ENCODE measurements at places on chromosomes 6 and 20. TPM values are rescaled to one million over a fixed set of nuclear protein-coding genes. Genes with fewer than 3 reads are reported as not detected.
A peak's percentile ranks its signal among the peaks of the same experiment; 100 is the strongest.

The RAD21L1 gene
- total RNA-seq = not detected

DNA sequence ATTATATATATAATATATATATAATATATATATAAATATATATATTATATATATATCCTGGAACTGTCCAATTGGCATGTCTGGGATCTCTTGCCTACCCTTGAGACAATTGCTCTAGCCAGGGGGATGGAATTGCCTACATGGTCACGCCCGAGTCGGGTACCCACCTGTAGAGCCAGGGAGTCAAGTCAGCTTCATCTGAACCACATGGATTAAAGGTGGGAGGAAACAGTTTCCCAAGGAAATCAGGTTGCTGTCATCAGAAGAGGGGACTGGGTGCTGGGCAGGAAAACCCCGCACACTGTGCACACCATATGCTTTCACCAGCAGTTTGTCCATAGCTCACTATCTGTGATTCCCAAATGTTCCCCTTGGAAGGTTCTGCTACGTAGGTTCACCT is 252.5 kb upstream of the NOX3 start:
- DNase-seq = no peak

- no peak for DNase-seq
Observed at GRCh38 chr6:95576998-95577303, 384 bp upstream of the MANEA start.

The PRICKLE4 gene
- 4.4 TPM for total RNA-seq

The MYT1 gene
- 0.31 TPM for total RNA-seq

- no peak for DNase-seq
Observed at GRCh38 chr20:63094767-63095499, 88.2 kb upstream of the BHLHE23 start.

The CDH4 gene
- total RNA-seq = 1.1 TPM

GRCh38 chr6:26222571-26222970 is 135.3 kb downstream of the HFE start:
- peak; percentile 35 for DNase-seq

- no peak for DNase-seq
Observed at GRCh38 chr6:160131636-160132296, 10.2 kb downstream of the SLC22A1 start.

- no peak for DNase-seq
Observed at GRCh38 chr6:39923394-39923793, 10.9 kb downstream of the MOCS1 start.

DNA sequence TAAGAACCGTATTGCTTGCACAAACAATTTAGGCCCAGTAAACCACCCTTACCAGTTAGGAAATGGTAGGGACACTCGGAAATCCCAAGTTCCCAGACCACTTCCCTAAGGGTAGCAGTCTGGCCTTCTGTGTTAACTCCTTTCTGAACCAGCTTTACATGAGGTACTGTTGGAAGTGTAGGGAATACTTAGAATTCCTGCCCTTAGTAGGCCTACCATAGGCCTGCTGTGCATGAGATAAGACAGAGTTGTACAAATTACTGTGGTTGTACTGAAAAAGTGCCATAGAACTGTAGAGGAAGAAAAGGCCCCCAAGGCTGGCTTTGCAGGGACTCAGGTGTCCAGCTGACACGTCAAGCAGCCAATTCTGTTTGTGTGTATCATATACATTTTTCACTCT is 11.1 kb downstream of the RPRD1B start:
- DNase-seq = no peak

DNA sequence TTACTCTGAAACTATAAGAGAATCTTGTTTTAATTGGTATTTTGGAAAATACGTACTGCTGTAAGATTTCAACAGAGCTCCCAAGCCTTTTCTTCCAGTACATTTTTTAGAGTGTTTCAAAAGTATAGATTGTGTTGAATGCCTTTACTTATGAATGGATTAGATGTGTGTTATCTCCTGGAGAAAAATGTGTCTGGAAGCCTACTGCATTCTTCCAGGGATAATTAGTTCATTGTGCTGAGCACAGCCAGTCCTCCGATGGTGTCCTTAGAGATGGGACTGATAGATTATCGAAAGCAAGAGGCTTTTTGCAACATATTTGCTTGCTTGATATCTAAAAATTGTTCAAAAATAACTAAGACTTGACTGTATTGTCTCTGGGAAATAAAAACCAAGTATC is 114.2 kb downstream of the PLEKHG1 start:
- DNase-seq = no peak

The MAN1A1 gene
- 135 TPM for total RNA-seq

GRCh38 chr6:41824571-41825569 is 37.4 kb downstream of the TOMM6 start:
- DNase-seq = no peak

The TOX2 gene
- 0.51 TPM for total RNA-seq

GRCh38 chr6:37007340-37008043 is 2.0 kb downstream of the FGD2 start:
- DNase-seq = no peak

- no peak for DNase-seq
Observed at GRCh38 chr6:137951064-137951597, 84.1 kb downstream of the TNFAIP3 start.

GRCh38 chr6:16483315-16483875 is 245.0 kb downstream of the GMPR start:
- DNase-seq = no peak

The SOBP gene
- 19.2 TPM for total RNA-seq

- no peak for DNase-seq
Observed at GRCh38 chr20:23022849-23023248, 12.3 kb upstream of the SSTR4 start.

DNA sequence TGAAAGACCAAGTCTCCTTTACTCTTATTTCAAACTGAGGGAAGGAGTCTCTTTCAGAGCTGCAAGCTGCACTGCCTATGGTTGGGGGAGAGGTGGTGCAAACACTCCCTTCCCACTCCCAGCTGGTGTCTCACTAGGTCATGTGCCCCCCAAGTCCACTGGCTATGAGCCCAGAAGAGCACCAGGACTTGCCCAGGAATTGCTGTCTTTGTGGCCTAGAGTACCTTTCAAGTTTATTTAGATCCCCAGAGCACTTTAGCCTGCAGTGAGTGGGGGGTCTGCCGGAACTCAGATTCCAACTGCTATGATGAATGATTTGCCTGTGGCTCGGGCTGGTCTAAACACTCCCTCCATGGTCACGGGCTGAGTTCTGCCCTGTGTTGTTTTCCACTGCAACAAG is 192.6 kb upstream of the CITED2 start:
- DNase-seq = no peak

The TP53TG5 gene
- not detected for total RNA-seq

The SPAG4 gene
- total RNA-seq = not detected

The C2 gene
- 0.51 TPM for total RNA-seq

- no peak for DNase-seq
Observed at GRCh38 chr6:14865531-14866100, 380.3 kb upstream of the JARID2 start.

- no peak for DNase-seq
Observed at GRCh38 chr6:107707346-107708275, 116.5 kb downstream of the SCML4 start.

The KCNK17 gene
- total RNA-seq = 0.62 TPM

The KDM1B gene
- total RNA-seq = 46.8 TPM

The PGC gene
- not detected for total RNA-seq

GRCh38 chr20:38175304-38176180 is 10.5 kb upstream of the TGM2 start:
- DNase-seq = no peak

DNA sequence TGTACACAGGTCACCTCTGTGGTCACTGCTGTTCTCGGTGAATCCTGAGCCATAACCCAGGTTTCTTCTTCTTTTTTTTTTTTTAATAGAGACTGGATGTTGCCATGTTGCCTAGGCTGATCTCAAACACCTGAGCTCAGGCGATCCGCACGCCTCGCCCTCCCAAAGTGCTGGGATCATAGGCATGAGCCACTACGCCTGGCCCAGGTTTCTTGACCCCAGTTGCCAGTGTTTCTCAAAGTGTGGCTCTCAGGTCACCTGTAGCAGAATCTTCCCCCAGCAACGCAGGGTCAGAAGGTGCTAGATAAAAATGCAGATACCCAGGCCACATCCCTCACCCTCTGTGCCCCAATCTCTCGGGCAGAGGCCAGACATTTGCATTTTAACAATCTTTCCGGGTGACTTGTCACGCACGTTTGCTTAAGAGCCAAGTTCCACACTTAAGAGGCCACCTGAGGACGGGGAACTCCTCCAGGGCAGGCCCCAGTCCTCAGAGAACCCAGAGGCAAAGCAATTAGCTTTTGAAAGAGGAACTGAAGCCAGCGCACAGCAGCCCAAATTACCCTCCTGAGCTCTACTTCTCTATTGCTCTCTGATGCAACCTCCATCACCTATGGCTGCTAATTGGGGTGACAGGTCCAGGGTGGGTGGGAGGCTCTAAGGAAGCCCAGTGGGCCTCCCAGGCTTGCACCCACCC is 81.8 kb downstream of the NFATC2 start:
- DNase-seq = no peak

The PTK6 gene
- total RNA-seq = 4.6 TPM

The C6orf52 gene
- not detected for total RNA-seq

DNA sequence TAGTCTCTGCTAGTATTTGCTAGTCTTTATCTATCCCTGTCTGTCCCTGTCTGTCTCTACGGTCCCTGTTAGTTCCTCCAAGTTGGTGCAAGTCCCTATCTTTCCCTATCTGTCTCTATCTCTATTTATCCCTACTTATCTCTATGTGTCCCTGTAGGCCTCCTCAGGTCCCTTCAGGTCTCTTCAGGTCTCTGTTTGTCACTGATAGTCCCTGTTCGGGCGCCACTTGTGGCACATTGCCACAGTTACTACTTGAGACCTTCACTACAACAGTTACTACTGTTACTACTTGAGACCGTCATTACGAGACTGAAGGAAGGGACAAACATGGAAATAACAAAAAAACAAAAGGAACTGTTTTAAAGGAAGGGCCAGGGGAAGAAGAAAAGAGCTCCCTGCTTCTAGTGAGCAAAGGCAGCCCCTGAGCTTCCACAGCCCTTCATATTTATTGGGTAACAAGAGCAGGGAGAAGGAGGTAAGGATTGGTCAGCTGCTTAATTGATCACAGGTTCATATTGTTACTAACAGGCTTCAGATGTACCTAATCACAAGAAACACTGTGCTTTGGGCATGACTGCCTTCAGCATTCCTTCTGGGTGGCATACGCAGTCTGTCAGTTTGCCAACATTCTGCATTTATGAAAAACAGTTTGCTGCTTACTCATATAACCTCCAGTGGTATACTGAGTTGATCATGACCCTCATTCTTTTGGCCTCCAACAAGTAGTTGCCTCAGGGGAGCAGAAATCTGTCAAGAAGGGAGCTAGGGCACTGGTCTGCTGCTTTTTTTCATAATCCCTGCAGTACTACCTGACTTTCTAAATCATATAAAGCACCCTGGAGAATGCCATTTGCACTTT is 8.4 kb downstream of the EPB41L2 start:
- DNase-seq = no peak

GRCh38 chr6:64224819-64225218 is 589.2 kb downstream of the PHF3 start:
- peak; percentile 13 for DNase-seq

DNA sequence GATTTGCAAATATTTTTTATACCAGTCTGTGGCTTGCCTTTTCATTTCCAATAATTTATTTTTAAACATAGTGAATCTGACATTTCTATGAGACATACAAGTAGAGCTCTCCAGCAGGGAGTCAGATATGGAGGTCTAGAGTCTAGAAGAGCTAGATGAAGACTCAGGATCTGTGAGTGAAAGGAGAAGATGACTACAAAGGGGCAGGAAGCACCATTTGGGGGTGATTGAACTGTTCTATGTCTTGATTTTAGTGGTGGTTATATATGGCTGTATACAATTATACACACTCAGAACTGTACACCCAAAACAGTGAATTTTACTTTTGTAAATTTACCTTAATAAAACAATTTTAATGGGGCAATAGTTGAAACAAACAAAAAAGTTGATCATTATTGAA is 127.9 kb upstream of the BACH2 start:
- no peak for DNase-seq

The SIRPG gene
- not detected for total RNA-seq

DNA sequence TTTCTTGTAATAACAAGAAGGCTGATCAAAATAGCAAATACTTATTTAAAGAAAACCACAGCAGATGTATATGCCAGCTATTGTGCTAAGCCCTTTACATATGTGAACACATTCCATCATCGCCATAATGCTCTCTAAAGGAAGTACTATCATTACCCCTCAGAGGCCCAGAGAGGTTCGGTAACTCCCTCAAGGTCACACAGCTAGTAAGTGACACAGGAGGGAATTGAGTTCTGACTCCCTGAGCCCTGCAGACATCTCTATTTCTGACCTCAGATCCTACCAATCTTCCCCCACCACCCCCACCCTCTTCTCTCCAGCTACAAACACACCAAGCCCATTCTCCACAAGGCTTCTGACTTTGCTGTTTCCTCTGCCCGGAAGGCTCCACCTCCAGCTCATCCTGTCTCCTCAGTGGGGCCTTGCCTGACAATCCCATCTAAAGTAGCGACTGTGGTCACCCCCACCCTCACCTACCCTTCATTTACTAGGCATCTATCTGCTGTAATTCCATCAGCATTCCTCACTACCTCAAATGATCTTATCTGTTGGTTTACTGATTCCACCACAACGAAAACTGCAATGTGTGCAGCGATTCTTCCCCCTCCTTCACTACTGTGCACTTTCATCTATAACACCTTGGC is 234.5 kb downstream of the LRFN2 start:
- DNase-seq = no peak

DNA sequence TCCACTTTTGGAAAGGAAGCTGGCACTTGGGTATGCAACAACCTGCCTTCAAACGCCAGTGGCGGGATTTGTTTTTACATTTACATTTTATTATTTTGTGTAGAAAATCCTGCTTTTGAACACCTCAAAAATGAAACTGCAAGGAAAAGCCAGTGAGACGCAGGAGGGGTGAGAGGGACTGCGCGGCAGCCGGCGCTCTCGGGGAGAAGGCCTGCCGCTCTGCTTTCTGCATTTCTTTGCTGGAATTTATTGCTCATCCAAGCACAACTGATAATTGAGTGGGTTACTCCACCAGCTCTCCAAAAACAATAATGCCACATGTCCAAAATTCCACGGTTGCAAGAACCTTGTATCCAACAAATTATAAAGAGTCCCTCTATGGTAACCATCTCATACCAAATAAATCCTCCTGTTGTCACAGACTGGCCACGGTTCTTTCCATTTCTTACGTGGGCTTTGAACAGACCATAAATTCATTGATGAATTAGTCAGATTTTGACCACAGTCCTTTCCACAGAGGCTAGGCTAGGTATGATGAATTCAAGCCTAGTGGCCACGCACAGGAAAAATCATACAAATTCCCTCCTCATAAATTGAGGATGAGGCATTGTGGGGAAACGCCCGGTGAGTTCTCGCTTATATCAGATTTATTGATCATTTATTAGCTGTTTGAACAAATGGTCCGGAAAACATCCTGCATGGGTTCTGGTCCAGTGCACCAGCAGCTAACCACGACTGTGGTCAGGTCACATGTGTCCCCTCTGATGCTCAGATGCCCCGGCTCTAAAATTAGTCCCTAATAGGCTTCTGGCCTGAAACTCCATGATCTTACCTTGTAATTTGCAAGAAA is 31.6 kb upstream of the FOXC1 start:
- DNase-seq = no peak

- no peak for DNase-seq
Observed at GRCh38 chr6:4004249-4004648, 74.7 kb downstream of the FAM217A start.

The GLP1R gene
- total RNA-seq = 0.72 TPM
